ENCODE measurements at places on chromosomes 6 and 20.

DNA sequence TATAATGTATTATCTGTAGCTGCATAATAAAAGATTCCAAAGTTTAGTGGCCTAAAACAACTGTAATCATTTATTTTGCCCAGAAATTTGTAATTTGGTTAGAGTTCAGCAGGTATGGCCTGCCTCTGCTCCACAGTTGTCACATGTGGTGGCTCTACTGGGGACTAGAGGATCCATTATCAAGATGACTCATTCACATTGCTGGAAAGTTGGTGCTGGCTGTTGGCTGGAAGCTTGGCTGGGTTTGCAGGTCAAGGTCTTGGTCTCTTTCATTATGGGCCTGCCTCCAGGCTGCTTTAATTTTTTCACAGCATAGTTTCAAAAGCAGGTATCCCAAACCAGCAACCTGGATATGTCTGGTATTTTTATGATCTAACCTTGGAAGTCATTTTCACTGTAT lies 17.6 kb downstream of the TRDN start:
- peak; percentile 75 for DNase-seq

DNA sequence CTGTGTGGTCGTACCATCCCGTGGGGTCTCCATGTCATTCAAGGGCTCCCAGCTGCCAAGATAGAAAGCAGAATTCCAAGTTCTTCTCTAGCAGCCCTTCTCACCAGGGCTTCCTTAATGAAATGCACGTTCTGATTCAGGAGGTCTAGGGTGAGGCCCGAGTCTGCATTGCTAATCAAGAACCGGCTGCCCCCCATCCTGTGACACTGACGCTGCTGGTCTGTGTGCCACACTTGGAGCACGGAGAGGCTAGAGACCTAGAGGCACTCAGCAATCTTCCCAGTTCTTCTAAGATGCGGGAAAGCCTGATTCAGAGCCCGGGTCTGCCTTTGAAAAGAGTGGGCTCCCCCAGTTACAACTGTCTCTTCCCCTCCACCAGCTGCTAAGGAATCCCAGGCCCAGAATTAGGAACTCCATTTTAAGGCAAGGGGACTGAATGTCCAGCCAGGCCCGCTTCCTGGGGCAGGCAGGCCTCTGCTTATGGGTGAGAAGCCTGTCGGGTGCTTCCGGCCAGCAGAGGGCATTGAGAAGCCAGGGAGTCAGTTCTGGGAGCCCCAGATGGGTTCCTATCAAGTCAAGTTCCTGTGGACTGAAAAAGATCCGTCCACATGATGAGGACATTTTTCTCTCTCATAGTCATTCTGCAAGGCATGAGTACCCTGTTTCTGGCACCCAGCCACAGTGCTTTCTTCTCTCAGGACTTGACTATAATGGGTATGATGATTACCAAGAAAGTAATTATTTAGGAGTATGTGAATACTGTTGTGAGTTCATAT lies 69.8 kb upstream of the RIN2 start:
- DNase-seq, result peak; percentile 86

- DNase-seq, result no peak
Observed at GRCh38 chr20:20334489-20334888, 33.4 kb upstream of the INSM1 start.

DNA sequence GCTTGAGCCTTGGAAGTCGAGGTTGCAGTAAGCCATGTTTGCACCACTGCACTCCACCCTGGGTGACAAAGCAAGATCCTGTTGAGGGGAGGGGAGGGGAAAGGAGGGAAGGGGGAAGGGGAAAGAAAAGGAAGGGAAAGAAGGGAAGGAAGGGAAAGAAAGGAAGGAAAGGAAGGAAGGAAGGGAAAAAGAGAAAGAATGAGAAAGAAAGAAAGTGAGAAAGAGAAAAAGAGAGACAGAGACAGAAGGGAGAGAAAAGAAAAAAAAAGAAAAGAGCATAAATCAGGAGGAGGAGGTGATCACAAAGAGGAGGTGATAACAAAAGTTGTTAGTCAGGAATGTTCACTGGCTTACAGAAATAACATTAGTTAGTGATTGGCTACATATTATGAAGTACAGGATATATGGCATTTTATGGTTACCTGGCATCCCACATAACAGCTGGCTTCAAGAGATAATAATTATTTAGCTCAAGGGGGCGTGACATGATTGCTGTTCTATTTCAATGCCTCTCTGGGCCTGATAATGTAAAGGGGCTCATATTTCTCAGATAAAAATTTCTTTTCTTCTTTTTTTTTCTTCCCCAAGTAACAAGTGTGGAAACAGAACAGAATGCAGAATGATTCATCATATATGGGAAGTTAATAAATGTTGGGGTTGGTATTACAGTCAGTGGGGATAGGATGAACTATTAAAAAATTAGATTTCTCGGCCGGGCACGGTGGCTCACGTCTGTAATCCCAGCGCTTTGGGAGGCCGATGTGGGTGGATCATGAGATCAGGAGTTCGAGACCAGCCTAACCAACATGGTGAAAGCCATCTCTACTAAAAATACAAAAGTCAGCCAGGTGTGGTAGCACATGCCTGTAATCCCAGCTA lies 27.1 kb downstream of the SAMHD1 start:
- DNase-seq, result no peak

DNA sequence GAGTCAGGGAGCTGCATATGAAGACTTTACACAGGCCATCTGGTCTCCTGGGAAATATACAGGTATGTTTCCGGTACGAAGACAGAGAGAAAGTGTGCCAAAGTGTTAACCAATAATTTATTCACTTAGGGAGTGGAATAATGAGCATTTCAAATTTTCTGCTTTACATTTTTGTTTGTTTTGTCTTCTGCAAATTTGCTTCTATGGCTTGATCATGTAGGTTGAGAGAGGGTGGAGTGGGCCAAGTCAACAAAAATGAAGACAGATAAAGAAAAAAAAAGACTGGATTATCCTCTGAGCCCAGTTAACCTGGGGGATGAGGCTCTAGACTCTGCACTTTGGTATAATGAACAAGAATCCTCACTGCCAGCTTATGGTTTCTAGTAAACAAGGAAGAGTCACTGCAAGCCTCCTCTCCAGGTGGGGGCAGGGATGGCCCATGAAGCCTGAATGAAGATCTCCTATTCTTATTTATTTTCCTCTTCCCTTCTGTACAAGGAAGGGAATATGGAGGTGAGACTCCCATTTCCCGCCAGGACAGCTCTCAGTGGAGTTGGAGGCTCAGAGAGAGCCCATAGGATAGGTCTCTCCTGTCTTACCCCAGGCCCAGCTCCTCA lies 37.7 kb downstream of the KCNK17 start:
- DNase-seq, result no peak

DNA sequence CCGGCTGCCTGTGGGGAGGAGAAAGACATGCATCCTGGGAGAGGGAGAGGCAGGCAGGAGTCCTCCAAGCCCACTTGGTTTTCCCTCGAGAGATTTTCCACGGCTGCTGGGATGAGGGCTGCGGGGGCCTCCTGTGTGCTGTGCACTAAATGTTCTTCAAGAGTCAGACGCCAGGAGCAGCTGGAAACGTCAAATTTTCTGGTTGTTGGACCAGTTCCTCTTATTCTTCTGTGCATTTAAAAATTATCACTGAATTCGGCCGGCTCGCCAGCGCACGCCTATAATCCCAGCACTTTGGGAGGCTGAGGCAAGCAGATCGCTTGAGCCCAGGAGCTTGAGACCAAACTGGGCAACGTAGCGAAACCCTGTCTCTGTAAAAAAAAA lies 32.8 kb upstream of the NTSR1 start:
- DNase-seq, result no peak

GRCh38 chr6:35596448-35597442 lies 84.0 kb upstream of the TULP1 start:
- no peak for DNase-seq
